ENCODE measurements at places on chromosomes 6 and 20. TPM values are rescaled to one million over a fixed set of nuclear protein-coding genes. Genes with fewer than 3 reads are reported as not detected.

BHLHE23 gene
- total RNA-seq: not detected

NKX2-2 gene
- not detected for total RNA-seq

PKIB gene
- 1.6 TPM for total RNA-seq

MUC22 gene
- total RNA-seq: not detected

PTGIS gene
- 0.02 TPM for total RNA-seq

MYL9 gene
- total RNA-seq: 18.1 TPM

NHSL1 gene
- 4.7 TPM for total RNA-seq

LPA gene
- total RNA-seq: 0.07 TPM

GABRR2 gene
- total RNA-seq: not detected

TRIM10 gene
- total RNA-seq: not detected

PNPLA1 gene
- not detected for total RNA-seq

ATAT1 gene
- 5.5 TPM for total RNA-seq

PROKR2 gene
- not detected for total RNA-seq

OTOR gene
- not detected for total RNA-seq

ISM1 gene
- total RNA-seq: 0.26 TPM

BTN1A1 gene
- total RNA-seq: not detected

GRIK2 gene
- 0.39 TPM for total RNA-seq

EPHA7 gene
- 0.18 TPM for total RNA-seq

PCSK2 gene
- total RNA-seq: not detected

SLC25A27 gene
- 0.47 TPM for total RNA-seq

FAM120B gene
- 10.4 TPM for total RNA-seq

DEFB132 gene
- total RNA-seq: not detected

DUSP15 gene
- 1.6 TPM for total RNA-seq

OR2H1 gene
- total RNA-seq: not detected

ARFGEF3 gene
- total RNA-seq: 0.58 TPM

COL9A3 gene
- 0.55 TPM for total RNA-seq

HCRTR2 gene
- total RNA-seq: not detected

RIPOR2 gene
- not detected for total RNA-seq

HLA-DRA gene
- total RNA-seq: not detected

RAET1E gene
- total RNA-seq: 3.8 TPM

SLC22A3 gene
- total RNA-seq: 49.6 TPM

SCGN gene
- not detected for total RNA-seq

All from A549 treated with GW870086 at 1 μM for 4 hours (cell line).